ENCODE measurements at places on chromosomes 4 and X.

DNA sequence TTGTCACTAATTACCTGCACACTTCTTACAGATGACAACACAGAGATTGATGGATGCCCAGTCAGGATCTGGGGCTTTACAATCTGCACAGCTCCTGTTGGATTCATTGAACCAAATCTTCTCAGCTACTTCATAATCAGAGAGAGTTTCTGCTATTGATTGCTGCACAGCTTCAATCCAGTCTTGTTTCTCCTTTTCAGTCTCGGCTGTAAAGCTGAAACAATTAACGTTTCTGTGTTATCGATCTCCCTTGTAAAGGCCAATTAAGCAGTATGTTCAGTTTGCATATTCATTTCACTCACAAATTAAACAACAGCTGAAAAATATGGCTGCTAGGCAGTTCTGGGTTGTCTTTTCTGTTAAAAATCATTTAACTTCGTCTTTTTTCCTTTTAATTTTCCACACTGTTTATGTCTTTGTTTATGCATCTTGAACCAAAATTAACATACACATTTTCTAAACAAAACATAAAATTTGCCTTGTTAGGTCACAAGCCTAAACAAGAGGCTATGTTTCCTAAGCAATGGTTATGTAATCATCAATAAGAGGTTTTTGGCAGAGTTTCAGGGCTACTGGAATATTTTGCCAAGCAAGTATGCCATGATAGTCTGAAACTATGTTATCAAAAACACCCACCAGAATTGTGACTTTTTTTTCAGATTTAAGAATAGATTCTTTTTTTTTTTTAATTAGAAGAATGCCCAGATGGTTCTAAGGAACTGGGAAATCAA lies 79.2 kb downstream of the ARAP2 start:
- DNase-seq = no peak

GRCh38 chr4:166724369-166724768 lies 509.9 kb downstream of the SPOCK3 start:
- no peak for DNase-seq

GRCh38 chr4:65665771-65666523 lies 4.3 kb downstream of the EPHA5 start:
- DNase-seq = peak; percentile 46

- no peak for DNase-seq
These were observed 218.5 kb downstream of the APBB2 start for GRCh38 chr4:40995850-40996249.

DNA sequence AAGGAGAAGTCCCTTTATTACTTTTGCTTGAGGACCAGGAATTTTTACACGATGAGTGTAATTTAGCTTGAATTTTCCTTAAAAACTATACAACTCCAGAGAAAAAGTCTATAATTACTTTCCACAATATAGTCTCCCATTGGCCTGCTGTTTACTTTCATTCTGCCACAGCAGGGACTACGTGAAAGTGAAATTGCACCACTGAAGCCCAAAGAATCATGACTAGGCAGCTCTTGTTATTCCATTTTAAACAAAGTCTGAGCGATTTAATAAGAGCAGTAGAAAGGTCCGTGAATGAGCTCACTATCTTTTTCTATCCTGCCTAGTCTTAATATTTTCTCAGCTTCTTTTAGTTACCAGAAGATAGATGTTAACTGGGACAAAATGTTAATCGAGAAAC lies 68.6 kb downstream of the ADGRG4 start:
- no peak for DNase-seq

GRCh38 chrX:124764354-124764753 lies 418.0 kb downstream of the SH2D1A start:
- DNase-seq = no peak

DNA sequence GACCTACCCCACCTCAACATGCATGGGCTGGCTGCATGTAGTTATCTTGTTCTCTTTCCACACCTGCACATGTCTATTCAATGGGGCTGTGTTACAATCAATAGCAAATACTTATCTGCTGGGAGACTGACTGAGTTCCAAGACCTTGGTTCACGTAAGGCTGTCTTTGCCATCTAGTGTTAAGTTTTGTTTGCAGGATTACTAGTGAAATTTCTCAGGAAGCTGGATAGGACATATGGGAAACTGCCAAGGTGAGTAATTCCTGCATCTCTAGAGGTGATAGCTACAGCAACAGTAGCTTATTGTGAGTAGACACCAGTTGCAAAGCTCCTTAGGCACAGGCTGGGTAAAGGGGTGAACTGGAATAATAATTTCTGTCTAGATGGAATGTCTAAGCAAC lies 177.5 kb downstream of the ENOX2 start:
- no peak for DNase-seq

- no peak for DNase-seq
These were observed 24.7 kb upstream of the MXRA5 start for GRCh38 chrX:3371163-3371562.

GRCh38 chr4:58050439-58050838 lies 940.3 kb upstream of the IGFBP7 start:
- DNase-seq = no peak

DNA sequence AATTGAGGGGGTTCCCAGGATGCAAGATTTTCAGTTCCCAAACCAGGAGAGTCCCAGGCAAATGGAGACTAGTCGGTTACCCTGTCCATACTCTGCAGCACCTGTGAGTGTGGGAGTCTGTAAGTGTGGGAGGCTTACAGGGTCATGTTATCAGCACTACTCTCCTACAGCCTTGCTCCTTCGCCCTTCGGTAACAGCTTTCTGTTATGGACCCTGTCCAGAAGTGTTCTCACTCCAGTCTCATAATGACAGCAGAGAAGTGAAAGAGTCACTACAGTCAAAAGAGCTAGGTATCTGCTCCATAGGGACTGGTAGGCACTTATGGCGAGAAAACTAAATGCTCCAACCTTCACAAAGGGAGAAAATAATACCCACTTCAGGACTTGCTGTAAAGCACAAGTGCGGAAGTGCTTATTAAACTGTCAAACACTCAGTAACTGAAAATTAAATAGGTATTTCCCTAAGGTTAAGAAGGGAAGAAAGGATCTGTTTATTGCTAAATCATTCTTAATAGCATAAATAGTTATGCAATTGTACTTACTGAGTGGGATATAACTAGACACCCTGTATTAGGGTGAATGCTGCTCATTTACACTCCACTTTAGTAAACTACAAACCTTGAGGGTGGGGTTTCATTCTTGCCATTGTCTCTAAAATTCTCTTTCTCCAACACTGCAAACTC lies 2.7 kb upstream of the ADH7 start:
- DNase-seq = no peak

DNA sequence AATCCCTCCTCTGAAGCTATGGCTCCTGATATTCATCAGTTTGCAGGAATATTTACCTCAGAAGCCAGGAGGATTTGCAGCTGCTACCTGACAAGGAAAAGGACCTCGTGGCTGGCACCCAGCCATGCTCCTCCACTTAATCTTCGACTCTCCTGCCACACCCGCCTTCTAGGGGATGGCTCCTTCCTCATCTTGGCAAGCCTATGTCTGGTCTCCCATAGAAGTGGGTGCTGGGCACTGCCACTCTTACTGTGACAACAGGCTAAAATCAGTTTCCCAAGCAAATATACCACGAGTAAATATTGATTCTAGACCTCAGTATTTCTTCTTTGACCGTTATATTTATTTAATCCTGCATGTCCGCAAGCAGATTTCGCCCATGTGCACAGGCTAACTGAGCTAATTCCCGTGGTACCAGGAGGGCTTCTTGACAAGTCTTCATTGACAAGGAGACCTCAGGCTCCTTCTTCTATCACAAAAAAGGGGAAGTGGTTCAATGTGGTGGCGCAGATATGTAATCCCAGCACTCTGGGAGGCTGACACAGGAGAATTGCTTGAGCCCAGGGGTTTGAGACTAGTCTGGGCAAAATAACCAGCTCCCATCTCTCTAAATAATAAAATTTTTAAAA lies 52.6 kb upstream of the DCTD start:
- no peak for DNase-seq

DNA sequence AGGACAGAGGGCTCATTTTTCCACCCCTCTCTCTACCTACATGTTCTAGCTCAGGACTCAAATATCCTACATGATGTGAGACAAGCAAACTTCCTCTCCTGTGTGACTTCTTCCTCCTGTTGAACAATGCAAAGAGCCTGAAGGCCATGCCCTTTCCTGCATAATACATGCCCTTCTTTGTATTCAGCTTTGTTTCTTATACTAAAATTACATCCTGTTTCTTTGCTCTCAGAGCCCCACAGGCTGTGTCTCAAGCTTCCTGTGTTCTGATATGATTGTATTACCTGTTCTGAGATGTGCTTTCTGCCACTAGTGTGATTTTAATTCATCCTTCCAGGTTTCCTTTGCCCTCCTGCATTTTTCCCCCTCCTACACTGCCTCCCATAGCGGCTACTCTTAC lies 166.4 kb upstream of the AFF2 start:
- no peak for DNase-seq

GRCh38 chr4:1402516-1403091 lies 3.6 kb downstream of the NKX1-1 start:
- no peak for DNase-seq

DNA sequence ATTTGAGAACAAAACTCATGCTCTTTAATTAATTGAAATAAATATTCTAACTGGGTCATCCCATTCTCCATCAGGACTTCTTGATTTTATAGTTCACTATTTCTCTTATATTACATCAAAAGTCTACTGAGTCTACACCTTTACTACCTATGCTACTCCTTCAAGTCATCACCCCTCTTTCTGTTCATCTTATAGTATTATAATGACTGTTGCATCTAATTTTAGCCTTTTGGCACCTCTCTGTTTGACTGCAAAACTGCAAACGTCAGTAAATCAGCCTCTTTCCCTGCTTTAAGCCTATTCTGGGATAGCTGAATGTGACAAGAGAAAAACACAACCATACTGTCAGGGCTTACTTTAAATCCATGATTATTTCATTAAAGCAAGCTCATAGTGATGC lies 639.1 kb downstream of the GABRG1 start:
- DNase-seq = no peak

- DNase-seq = no peak
These were observed 265.0 kb upstream of the NWD2 start for GRCh38 chr4:36979533-36979932.

DNA sequence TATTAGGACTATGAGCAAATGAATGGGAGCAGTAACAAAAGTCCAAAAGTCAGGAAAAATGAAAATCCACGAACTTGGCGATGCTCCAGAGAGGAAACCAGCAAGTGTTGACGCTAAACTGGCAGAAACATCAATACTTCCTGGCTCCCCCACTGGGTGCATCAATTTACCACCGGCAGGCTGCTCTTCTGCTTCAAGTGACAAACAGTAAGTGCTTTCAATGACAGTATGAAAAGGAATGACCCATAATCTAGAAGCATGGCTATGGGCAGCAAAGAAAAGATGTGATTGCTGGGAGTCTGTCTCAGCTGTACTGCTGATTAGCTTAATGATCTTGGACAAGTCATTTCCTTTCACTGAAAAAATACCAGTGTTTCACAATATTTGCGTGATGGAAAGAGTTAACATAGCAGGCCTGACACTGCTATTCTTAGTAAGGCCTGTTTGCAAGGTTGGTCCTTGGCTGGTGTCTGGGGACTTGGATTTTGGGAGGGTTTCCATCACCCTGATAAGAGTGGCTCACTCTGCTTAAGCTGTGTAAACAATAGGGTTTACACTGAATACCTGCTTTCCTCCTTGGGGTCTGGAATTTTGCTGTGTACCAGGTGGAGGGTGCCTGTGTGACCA lies 8.7 kb downstream of the ATP11C start:
- DNase-seq = no peak

- no peak for DNase-seq
These were observed 26.1 kb downstream of the GK start for GRCh38 chrX:30679369-30679768.

GRCh38 chr4:31175242-31175910 lies 455.2 kb downstream of the PCDH7 start:
- DNase-seq = no peak

DNA sequence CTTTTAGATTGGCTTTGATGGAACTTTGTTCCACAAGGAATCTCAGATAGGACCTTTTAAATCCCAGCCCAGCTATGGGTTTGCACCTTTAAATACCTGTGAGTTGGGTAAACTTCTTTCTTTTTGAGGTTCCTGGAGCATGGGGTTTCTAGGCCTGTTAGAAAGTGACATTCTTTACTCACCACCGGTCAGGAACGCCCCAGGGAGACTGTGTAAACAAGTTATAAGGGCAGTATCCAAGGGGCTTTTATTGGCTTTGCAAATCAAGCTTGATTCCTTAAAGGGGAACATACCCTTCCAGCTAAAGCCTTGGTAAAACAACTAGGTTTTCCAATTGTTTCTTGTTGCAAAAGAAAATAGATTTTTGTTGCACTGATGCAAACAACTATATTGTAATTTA lies 93.4 kb downstream of the TENT5D start:
- DNase-seq = no peak

- DNase-seq = no peak
These were observed 19.7 kb downstream of the CXCL3 start for GRCh38 chr4:74018771-74019170.

GRCh38 chrX:95640226-95640625 lies 1044.4 kb upstream of the DIAPH2 start:
- no peak for DNase-seq

DNA sequence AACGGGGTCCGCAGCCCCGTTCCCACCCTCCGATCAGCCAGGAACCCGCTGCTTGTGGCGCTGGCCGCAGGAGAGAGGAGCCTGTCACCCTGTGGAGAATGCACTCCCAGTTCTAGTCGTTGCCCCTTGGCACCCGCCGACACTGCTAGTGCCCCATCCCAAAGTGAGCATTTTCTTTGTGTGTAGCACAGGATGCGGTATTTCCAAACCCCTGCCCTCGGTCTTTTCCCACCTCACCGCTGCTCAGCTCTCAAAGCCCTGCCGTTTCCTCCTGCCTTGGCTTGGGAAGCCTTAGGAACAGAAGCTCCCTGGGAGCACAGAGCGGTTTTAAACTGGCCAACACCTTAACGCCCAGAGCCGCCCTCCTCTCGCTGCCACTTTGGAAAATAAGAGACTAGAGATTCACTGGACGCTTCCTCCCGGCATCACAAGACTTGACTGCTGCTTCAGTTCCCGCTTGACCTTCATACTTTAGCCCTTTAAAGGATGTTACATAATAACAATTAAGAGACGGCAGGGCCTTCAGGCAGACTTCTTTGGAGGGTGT lies 772 bp downstream of the CYP4V2 start:
- DNase-seq = peak; percentile 75

DNA sequence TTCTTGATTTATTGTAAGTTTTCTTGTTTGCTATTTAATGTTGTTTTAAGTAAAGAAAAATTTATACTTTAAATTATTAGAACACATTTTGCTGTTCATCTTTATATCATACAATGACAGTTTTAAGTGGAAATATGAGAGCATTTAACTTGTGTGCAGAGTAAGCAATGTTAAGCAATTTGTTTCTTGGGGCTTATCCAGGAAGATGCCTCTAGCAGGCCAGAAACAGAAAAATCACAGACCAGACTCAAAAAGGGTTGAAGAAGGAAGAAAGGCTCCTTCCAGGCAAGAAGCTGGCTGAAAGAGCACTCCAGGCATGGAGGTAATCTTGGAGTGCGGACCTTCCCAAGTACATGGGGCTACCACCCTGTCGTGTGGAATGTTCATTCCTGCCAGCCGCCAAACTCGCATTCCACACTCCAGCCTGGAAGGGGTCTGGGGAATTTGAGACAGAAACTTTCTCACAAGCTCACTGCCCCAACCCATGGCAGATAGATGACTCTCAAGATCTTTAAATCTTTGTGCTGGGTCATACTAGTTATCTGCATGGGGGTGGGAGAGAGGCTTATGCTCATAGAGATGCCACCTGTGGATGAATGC lies 1521.3 kb upstream of the AGA start:
- no peak for DNase-seq

Measured in COLO829 (cell line).